Aorta (tissue), 5 donors: ENCODE measurements at places on chromosomes 13 and 19.

- DNase-seq, result no peak
These were observed 10.5 kb downstream of the MTMR6 start for GRCh38 chr13:25276748-25277147.

DNA sequence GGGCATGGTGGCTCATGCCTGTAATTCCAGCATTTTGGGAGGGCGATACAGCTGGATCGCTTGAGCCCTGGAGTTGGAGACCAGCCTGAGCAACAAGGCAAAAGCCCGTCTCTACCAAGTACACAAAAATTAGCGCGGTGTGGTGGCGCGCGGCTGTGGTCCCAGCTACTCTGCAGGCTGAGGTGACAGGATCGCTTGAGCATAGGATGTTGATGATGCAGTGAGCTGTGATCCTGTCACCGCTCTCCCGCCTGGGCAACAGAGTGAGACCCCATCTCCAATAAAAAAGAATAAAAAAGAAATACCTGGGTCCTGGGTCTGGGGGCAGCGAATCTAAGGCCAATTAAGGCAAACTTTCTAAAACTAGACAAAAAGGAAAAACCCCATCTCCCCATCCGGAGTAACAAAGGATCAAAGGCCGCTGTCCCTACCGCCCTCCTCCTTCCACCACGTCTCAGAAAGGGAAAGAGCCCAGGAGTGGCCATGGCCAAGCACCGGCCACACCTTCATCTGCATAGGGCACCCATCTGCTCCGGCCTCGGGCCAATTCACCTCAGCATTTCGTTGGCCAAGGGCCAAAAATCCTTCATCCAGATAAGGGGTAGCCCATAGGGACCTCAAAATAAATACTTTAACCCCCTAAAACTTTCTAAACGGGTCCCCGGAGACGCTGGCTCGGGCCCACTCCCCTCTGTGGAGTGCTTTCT is 851 bp downstream of the ZNF320 start:
- no peak for DNase-seq

DNA sequence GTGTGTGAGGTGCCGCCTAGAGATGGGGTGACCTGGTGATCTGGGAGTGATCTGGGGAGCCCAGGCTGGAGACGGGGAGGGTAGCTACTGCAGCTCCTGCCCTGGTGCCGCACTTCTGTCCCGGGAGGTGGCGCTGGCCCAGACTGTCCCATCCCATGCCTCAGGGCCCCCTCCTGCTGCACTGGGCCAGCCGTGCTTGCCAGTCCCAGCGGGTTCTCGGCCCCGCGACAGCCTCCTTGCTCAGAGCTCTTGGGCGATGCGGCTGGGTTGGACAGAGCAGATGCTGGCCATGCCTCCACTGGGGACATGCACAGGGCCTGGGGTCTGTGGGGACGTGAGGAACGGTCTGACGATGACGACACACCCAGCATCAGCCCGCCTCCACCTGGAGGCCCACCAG is 2.5 kb downstream of the RAX2 start:
- DNase-seq, result no peak

DNA sequence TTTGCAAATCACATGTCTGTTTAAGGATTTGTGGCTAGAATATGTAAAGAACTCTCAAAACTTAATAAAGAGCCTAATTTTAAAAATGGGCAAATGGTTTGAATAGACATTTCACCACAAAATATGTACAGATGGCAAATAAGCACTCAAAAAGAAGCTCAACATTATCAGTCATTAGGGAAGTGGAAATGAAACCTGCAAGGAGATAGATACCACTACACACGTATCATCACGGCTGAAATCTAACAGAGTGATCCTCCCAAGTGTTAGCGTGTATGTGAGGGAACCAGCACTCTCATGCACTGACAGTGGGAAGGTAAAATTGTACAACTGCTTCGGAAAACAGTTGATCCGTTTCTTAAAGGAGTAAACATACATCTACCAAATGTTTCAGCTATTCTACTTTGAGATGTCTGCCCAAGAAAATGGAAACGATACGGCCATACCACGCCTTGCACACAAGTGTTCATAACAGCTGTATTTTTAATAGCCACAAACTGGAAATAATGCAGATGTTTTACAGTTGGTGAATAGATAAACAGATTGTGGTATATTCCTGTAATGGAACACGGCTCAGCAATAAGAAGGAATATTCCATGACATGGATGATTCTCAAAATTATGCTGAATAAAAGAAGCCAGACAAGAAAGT is 14.5 kb downstream of the ARHGEF7 start:
- no peak for DNase-seq

- no peak for DNase-seq
These were observed 6.5 kb upstream of the S1PR4 start for GRCh38 chr19:3171894-3172672.

- no peak for DNase-seq
These were observed at the start of gene FPR1 for GRCh38 chr19:51751655-51752054. FPR1 (minus strand) TSS chr19:51751878; CDS start chr19:51746994, 4,884 bp downstream.

DNA sequence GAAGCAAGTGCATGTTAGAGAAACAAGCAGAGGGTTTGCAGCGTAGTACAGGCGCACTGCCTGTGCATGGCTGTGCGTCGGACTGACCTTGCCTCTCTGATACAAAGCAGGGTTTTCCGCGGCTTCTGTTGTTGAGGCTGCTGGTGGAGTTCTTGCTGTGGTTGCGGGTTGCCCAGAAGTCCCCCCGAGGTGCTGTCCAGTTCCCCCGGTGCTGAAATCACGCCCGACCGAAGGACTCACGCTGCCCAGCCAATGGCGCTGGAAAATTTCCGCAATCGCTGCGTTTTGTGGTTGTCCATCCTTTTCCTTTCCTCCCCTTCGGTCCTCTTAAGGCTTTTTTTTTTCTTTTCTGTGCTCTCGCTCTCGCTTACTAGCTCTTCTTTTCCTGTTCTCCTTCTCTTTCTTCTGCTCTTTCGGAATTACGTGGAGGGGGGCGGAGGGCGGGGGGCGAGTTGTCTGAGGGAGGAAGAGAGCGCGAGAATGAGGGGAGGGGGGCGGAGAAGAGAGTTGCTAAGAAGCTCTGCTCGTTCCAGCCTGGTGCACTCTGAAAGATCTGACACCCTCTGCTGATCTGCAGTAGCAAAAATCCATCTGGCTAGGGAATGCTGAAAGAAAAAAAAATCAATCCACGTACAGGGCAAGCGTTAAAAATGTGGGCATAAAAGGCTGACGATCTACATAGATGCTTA is at the start of gene SLITRK1:
Gene SLITRK1, minus strand, starts transcription at position 558 of the 689 bp plus-strand sequence. CDS start 967 bp downstream, outside the sequence.
- peak; percentile 60 for DNase-seq

GRCh38 chr13:108932196-108932595 is 302.8 kb downstream of the MYO16 start:
- DNase-seq, result no peak

DNA sequence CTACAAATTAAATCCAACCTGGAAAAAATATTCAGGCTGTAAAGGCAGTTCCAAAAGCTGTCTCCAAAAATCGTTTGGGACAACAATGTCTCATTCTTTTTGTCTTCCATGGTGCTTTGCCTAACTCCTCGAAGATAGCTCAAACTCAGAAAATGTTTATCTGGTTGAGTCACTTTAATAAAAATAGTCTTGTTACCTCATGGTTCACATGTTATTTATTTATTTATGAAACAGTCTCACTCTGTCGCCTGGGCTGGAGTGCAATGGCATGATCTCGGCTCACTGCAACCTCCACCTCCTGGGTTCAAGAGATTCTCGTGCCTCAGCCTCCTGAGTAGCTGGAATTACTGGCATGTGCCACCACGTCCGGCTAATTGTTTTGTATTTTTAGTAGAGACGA is 4.9 kb upstream of the BRD4 start:
- DNase-seq, result no peak

DNA sequence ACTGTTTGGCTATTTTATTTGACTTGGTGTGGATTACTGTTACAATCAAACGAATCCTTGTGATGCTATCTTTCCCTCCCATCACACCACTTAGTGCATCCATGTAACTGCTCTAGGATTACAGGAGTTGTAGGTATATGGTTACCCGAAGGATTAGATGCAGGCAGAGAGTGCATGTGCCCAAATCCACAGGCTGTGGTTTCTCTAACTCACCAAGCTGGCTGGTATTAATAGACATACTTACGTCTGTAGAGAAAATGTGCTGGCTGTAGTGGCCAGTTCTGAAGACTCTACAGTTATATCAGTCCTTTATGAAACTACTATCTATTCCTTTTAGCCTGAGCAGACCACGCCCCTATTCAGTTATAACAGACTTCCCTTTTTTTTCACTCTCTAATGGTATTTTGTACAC is 1.1 kb upstream of the HMGB1 start:
- no peak for DNase-seq

DNA sequence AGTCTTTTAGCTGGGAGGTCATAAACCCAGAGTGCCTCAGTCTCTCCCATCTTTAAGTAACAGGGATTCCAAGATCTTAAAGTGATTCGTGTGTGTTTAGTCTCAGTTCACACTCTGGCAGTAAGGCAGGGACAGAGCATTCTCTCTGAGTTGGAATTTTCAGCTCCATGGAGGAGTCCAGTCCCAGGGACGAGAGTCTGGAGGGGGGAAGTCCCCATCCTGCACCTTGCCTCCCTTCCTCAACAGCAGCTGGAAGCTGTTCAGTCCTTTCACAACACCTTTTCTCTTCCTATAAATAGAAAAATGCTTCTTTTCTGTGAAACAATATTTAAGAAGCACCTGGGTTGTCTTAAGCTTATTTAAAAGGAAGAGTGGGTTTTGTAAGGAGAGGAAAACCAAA is 82.0 kb downstream of the KLF5 start:
- no peak for DNase-seq

GRCh38 chr19:19068659-19069654 is 5.2 kb downstream of the SLC25A42 start:
- no peak for DNase-seq

DNA sequence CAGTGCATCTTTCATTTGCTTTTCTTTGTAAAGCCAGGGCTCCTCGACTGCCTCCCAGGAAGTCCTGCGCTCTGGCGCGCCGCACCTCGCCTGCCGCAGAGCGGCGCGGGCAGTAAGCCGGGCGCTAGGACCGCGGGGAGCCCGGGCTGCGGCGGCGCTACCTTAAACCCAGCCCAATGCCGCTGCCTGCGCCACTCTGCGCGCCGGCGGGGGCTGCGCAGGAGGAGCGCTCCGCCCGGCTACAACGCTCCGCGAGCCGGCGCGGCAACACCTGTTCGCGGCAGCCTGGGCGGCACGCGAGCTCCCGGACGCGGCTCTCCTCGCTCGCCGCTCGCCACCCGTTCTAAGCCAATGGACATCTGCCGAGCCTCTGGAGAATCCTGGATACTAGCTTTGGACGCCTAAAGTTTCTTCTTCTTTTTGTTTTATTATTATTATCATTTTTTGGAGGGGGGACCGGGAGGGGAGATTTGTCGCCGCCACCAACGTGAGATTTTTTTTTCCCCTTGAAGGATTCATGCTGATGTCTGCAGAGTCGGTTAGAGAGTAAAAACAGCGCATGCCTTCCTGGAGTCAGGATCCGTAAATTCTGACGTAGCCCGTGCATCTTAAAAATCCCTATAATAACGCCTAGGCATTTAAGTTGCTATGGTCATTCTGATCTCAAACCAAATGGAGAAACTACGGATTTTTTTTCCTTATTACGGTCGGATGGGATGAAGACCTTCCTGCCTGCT is at the start of gene FGF9:
Gene FGF9, plus strand, starts transcription at position 191 of the 737 bp plus-strand sequence. CDS start 840 bp downstream, outside the sequence.
- peak; percentile 79 for DNase-seq

GRCh38 chr19:55353803-55354697 is 469 bp downstream of the COX6B2 start:
- DNase-seq, result peak; percentile 90

- no peak for DNase-seq
These were observed 7.3 kb upstream of the SOX1 start for GRCh38 chr13:112059457-112060281.

GRCh38 chr13:109787135-109787954 is 962 bp upstream of the IRS2 start:
- DNase-seq, result peak; percentile 83

GRCh38 chr13:29175250-29175873 is 355.2 kb downstream of the MTUS2 start:
- DNase-seq, result no peak

DNA sequence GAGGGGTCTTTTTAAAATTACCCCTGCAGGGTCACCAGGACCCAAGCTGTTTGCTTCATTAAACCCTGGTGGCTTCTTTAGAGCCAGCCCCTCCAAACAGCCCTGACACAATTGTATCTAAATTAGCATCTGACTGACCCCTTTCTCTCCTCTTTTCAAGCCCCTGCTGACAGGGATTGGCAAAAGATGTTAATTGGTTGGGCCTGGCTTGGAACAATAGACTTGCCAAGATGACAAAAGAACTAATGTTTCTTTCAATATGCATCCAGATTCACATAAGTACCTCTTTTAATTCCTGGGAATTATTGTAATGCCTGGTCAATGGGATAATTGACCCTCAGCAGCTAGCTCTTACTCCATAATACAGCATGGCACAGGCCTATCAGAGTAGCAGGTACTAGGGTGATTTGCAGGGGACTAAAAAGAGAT is 140.8 kb downstream of the SHISA2 start:
- no peak for DNase-seq

DNA sequence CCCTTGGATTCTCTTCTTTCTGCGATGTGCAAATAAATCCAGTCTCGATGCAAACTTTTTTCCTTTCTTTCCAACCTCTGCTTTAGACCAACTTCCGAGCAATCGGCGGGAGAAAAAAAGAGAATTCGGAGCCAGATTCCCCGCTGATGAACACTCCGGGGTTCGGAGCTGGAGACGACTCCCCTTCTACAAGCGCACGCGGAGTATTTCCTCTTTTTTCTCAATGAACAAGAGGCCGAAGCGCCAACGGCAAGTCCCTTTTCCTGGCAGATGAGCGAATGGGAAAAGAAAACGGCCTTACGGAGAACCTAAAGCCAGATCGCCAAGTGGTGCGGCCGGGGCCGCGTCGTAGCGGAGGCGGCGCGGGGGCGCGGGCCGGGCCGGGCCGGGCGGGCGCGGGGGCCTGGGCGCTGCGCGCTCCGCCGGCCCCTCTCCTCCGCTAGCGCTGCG is 250 bp downstream of the SPRY2 start:
- DNase-seq, result no peak

- DNase-seq, result peak; percentile 19
These were observed 23.5 kb downstream of the COL4A2 start for GRCh38 chr13:110330491-110331011.

DNA sequence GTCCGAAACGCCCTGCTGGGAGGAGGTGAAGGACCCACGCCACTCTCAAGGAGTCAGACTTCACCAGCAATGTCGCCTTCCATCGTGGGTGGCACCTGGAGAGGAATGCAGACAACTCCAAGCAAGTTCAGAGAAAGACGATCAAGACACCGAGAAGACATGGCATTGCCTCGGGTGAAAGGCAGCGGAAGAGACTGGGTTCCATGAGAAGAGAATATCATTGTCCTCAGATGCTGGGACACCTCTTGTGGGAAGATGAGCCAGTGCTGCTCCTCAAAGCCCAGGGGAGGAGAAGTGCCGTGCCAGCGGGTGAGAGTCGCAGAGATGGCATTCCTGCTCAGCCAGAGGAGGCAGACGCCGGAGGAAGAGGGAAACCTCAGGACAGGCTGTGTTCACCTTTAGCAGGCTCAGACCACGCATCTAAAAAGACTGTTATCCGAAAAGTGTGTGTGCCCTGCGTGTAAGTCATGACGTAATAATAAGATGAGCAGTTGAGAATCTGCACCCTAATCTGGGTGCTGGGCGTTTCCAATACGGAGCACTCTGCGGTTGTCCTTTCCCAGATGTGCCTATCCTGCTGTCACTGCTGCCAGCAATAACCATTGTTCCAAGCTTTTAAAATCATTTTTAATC is 144.6 kb upstream of the SPACA7 start:
- peak; percentile 27 for DNase-seq
